NCI-H2029 (cell line): ENCODE measurements at places on chromosomes 16 and 17.

- no peak for DNase-seq
These were observed 8.6 kb downstream of the TBC1D26 start for GRCh38 chr17:15740570-15741120.

DNA sequence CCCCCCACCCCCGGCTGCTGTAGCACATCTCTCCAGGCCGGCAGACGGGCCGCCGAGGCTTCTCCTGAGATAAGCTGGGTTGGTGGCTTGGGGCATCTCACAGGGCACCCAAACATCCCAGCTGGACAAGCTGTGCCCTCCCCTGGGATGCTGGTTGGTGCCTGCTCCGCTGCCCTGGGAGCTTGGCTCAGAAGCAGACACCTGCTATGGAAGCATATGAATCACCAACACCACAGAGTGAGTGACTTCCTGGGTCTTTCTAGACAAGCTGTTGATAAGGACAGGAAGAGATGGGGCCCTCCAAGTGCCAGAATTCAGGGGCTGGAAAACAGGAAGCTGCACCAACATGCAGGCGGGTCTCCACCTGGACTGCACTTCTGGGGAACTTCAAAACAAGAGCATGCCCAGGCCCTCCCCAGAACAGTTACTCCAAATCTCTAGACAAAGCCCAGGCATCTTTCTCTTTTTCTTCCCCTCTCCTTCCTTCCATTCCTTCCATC is 13.7 kb downstream of the C16orf95 start:
- no peak for DNase-seq

GRCh38 chr17:6505425-6506142 is 50.8 kb downstream of the PITPNM3 start:
- no peak for DNase-seq

- DNase-seq, result no peak
These were observed 351.2 kb downstream of the SEC14L1 start for GRCh38 chr17:77491921-77492445.

- no peak for DNase-seq
These were observed 1.7 kb upstream of the DPH1 start for GRCh38 chr17:2028234-2028614.

- DNase-seq, result no peak
These were observed 177.2 kb downstream of the FOXL1 start for GRCh38 chr16:86755571-86756006.

DNA sequence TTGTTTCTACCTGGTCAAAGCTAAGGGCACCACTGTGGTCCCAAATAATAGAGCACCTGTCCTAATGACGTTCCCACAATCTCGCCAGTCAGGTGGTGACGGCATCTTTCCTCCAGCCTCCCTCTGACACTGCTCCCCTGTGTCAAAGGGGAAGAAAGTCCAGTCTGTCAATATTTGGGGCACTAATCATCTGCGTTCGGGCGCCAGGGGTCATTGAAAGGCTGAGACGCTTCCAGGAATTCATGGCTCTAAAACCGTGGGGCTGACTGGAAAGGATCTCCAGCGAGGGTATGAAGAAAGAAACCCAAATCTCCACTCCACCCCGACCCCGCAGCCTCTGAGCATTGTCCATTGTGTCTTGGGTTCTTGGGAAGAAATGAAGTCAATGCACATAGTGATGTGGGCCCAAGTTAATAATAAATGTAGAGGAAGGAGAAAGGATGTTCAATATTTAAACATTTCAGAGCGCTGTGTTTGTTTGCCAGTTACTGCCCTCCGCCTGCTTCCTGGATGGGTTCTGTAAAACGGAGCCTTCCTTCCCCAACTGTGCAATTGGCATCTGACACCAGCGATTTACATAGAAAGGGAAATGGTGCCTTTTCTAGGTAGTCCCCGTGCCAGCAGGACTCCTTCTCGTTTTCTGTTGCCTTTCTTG is 103.2 kb downstream of the SOCS1 start:
- DNase-seq, result peak; percentile 10

DNA sequence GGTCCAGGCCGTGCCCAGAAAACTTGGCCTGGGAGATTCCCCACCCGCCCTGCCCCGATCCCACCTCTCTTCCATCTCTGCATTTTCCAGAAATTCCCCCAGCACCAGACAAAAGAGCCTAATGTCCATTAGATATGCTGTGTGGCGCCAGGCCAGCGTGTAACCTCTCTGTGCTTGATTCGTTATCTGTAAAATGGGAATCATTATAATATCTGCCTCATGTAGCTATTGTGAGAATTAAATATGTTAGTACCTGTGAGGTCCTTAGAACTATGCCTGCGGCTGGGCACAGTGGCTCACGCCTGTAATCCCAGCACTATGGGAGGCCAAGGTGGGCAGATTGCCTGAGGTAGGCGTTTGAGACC is 33.6 kb upstream of the IL21R start:
- DNase-seq, result no peak

DNA sequence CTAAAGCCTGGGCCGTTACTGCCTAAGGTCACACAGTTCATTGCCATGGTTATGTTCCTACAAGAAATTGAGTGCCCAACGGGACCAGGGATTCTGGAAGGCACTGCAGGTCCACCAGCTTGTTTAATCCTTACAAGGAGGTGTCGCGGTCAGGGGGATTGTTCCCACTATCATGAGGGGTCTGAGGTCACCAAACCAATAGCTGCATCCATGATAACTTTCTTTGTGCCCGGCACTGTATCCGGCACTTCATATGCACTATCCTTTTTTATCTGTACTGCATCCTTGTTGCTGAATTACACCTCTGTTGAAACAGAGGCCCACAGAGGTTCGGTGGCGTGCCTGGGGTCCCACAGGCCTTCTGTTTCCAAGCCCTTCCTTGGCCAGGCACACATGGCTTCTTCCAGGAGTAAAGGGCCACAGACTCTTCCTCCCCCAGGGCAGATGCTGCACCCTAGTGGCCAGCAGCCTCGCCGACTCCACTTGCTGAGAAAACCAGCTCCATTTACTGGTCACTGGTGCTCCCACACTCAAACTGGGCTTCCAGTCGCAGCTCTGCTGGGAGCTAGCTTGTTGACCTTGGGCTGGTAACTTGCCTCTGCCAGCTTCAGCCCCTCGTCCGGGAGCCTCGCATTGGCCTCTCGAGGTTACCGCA is 82.0 kb upstream of the PLCG2 start:
- no peak for DNase-seq

DNA sequence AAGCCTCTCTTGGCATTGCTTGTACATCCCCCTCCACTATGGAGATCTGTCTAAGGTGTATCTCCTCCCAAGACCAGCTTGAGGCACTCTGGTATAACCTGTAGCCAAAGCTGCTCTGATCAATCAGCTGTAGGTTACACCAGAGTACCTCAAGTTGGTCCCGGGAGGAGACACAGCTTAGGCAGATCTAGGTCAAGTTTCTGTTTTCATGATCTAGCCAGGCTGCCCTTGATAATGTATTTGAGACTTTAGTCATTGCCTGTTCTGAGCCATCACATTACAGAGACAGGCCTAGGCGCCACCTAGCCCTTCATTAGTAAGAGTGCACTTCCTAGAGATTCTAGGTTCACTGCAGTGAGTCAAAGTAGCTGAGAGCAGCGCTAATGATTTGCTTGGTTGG is 31.4 kb downstream of the ASGR1 start:
- DNase-seq, result no peak

DNA sequence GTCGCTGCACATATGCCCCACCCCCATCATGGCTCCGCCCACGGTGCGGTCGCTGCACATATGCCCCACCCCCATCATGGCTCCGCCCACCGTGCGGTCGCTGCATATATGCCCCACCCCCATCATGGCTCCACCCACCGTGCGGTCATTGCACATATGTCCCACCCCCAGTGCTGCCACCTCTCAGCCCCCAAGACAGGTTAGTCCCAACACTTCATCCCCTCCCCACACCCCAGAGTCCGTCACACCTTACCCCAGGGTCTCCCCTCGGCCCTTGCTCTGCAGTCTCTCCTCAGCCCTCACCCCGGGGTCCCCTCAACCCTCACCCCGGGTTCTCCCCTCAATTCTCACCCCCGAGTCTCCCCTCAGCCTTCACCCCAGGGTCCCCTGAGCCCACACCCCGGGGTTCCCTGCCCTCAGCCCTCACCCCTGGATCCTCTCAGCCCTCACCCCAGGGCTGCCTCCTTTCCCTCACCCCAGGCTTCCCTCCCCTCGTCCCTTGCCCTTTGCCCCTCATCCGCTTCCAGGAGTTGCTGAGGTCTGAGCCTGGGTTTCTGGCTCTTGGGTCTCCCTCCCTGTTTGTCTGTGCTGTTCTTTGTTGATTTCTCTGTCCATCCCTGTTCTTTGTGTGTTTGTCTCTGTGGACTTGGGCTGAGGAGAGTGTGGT is 25.6 kb downstream of the TPSG1 start:
- no peak for DNase-seq

DNA sequence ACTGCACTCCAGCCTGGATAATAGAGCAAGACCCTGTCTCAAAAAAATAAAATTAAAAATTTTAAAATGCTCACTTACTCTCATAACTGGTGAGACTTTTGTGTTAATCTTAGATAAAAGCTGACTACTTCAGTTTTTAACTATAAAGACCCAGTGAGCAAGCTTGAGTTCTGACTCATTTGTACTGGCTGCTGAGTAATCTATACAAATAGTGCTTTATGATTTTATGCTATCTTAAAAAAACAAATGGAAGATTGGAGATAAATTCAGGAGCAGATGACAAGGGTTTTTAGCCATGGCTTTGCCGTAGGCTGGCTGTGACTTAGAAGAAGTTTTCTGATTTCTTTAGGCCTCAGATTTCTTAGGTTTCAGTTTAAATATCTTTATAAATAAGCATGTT is 30.5 kb downstream of the SNTB2 start:
- DNase-seq, result no peak

DNA sequence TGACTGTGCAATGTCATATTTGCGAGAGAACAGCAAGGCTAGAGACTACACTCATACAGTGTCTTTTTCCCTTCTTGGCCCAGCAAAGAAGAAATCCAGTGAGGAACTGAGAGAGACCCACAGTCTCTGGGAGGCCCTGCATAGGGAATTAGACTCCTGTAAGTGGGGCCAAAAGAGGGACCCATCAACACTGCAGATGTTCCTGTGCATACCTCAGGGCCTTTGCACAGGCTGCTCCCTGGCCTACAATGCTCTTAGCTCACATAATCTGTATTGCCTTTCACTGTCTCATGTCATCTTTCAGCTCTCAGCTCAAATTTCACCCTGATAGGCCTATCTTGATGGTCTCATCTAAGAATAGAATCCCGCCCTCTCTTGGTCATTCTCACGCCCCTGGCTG is 9.2 kb downstream of the SYCE1L start:
- no peak for DNase-seq

DNA sequence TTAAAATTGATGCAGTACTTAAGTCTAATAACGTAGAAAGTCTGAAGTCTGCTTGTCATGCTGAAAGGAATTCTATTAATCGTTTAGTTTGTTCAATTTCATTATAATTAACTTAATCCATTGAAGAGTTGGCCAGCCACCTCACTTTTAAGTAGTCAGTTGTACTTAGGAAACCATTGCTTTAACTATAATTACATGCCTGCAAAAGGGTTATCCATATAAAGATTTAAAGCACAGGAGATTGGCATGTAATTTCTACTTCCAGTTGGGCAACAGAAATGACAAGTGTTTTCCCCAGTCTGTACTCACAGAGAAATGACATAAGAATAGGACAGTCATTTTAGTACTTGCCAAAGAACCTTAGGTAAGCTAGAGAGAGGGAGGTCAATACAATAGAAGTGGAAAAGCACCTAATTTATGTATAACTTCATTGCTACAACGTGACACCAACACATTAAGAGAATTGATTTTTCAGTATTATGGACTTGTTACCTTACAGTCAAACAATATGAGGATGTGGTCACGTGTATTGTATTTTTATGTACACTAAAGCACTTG is 3.7 kb upstream of the USP32 start:
- DNase-seq, result no peak

GRCh38 chr17:3827124-3827773 is 18.8 kb downstream of the NCBP3 start:
- peak; percentile 0 for DNase-seq

DNA sequence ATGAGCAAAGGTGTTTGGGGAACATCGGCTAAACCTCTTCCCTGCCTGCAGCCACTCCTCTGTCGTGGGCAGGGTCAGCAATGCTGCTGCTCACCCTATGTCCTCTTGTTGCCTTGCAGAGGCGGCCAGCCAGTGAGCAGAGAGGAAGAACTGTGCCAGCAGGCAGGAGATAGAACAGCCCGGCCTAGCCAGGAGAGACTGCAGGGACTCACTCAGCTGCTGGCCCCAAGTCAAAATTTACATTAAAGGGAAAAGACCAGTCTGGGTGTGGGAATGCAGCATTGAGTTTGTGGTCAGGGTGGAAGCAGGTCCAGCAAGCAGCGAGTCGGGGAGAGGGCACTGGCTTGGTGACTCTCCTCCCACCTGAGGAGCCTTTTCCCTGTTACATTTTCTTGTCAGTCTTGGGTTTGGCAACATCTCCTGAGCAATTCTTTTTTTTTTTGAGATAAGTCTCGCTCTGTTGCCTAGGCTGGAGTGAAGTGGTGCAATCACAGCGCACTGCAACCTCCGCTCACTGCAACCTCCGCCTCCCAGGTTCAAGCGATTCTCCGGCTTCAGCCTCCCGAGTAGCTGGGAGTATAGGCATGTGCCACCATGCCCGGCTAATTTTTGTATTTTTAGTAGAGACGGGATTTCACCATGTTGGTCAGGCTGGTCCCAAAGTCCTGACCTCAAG is 22.7 kb downstream of the LIG3 start:
- no peak for DNase-seq
